ENCODE measurements at places on chromosomes 11 and 22.

GRCh38 chr11:65362320-65362931 is 7.9 kb downstream of the TIGD3 start:
- no peak for DNase-seq

DNA sequence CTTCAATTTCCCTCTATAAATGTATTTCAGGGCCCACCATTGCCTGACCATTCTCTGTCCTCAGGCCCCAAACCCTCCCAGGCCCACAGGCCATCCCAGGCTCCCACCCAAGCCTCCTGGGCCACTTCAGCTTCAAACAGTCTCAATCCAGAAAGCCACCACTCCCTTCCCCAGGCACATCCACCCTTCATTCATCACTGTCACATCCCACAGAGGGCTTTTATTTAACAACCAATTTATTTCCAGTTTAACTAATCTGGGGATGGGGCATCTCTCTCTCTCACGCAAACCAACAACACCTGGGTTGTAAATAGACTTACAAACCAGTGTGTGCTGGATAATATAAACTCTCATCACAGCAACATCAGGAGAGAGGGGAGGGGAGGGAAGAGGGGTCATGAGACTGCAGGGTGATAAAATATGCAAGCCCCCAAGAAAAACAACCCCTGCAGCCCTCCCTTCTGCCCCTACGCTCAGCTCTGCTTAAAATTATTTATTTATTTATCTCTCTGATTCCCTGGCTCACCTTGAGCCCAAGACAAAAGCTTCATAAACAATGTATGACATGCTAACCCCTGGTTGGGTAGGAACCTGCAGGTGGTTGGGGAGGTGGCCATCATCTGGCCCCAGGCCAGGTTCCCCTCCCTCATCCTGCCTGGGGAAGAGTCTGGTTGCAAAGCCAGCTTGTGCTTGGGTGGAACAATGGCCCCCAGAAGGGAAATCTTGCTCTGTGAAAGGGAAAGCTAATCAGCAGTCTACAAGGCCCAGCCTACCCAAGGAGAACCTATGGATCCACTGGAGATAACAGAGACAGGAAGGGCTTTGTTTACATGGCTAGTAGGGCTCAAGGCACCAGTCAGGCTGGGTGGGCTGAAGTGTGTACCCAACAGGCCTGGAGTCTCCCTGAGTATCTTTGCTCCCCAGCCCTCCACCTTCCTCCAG is 359.2 kb downstream of the BUD13 start:
- DNase-seq: no peak

GRCh38 chr11:65182258-65183170 is 786 bp downstream of the CAPN1 start:
- DNase-seq: peak; percentile 32

GRCh38 chr22:42717197-42717928 is 3.3 kb downstream of the A4GALT start:
- peak; percentile 59 for DNase-seq

DNA sequence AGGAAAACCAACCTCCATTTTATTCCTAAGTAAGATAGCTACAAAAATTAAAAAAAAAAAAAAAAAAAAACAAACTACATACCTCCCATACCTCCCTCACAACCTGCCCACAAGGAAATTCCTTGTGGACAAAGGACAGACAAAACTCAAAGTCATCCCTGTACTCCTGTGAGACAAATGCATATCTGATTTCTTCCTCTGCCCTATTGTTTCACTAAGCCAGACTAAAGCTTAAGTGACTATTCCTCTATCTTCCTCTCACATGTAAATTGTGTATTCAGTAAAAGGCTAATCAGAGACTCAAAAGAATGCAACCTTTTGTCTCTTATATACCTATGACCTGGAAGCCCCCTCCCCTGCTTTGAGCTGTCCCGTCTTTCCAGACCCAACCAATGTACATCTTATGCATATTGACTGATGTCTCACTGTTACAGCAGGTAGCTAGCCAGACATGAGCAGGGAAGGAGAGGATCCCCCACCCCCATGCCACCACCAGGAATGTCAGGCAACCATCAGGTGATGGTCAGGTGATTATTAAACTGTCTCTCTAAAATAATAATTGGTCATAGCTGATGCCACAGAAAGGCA is 289.4 kb downstream of the SBF2 start:
- DNase-seq: no peak

DNA sequence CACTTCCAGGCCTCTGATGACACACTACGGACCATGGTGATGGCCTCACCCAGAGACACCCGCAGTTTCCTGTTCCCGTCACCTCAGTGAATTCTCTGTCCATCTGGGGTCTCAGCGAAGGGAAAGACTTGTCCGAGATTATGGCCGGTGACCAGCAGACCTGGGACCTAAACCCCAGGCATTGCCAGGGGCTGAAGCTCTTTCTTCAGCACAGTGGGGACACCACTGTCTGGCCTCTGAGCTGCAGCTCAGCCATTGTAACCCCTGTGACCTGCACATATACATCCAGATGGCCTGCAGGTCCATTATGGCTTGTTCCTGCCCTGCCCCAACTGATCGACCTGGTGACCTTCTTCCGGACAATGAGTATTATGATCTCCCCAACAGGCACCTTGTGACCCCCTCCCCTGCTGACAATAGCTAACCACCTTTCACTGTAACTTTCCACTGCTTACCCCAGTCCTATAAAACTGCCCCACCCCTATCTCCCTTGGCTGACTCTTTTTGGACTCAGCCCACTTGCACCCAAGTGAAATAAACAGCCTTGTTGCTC is 22.3 kb downstream of the CBX7 start:
- no peak for DNase-seq

DNA sequence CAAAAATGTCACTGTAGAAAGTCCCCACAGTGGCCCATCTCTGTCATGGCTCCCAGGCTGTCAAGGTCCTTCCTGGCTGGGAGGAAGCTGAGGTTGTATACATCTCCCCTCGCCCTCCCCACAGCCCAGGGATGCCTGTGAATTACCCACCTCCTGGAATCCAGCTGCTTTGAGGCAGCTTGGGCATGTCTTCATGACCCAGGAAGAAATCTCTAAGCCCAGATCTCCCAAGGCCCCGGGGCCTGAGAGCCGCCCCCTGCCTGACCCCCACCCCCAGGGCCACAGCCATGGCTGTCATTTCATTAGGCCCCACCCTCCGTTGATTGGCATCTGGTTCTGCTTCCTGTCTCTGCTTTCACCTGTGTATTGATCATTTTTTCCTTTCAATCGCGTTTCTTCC is 207.5 kb downstream of the TBC1D22A start:
- DNase-seq: no peak

DNA sequence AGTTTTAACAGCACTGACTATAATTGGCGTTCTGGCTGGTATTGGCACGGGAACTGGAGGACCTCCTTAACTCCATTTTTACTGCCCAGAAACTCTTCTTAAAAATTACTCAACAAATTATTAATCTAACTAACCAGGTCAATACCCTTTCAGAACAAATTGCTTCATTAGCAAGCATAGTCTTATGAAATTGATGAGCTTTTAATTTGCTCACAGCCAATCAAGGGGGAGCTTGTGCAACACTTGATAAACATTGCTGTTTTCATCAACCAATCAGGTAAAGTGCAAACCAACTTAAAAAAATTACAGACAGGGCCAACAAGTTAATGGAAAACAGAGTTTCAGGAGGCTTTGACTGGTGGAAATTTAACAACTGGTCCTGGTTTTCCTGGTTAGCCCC is 4.6 kb upstream of the APOL3 start:
- no peak for DNase-seq

- no peak for DNase-seq
Measured at GRCh38 chr11:65482306-65482850, 16.5 kb upstream of the MALAT1 start.

DNA sequence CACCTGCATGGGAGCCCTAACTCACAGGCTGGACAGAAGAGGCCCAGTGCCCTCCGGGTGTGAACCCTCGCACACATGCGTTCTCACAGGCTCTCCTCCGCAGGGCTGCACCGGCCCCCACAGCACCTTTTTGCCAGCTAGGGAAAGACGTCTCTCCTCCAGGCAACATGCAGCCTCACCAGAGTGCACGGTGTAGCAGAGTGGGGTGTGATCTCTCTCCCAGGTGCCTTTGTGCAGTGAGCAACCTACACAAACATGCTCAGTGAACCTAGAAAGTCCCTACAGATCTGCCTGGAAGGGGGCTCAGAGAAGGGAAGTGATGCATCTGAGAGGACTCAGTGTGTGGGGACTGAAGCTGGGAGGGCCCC is 3.7 kb upstream of the CARNS1 start:
- DNase-seq: no peak

DNA sequence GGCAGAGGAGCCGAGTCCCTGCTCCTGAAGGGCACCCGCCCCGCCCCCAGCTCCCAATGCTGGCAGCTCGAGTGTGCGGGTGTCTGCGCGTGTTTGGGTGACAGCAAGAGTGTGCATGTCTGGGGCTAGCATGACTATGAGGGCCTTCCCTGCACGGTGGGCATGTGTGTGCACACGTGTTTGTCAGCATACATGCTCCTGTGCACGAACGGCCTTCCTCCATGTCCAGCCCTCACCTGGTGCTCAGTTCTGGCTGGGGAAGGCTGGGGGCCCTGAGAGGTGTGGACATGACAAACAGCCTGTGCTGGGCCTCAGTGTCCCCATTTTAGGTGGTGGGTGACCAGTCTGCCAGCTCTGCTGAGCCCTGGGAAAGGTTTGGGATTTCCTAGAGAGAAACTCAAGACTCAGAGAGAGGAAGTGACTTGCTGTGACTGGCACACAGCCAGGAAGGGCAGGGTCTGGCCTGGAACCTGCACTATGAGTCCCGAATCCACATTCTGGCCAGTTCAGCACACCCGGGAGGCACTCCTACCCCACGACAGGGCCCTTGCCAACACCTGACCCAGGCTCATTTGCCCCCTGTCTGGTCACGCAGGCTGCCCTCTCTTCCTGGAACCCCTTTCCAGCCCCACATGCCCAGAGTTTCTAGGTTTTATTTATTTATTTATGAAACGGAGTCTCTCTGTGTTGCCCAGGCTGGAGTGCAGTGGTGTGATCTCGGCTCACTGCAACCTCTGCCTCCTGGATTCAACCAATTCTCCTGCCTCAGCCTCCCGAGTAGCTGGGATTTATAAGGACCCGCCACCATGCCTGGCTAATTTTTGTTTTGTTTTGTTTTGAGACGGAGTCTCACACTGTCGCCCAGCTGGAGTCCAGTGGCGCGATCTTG is 3.3 kb upstream of the SHISA8 start:
- no peak for DNase-seq

- no peak for DNase-seq
Measured at GRCh38 chr11:67745181-67745726, 70.8 kb upstream of the ALDH3B2 start.

- peak; percentile 15 for DNase-seq
Measured at GRCh38 chr11:119479685-119480275, 56.8 kb upstream of the THY1 start.

DNA sequence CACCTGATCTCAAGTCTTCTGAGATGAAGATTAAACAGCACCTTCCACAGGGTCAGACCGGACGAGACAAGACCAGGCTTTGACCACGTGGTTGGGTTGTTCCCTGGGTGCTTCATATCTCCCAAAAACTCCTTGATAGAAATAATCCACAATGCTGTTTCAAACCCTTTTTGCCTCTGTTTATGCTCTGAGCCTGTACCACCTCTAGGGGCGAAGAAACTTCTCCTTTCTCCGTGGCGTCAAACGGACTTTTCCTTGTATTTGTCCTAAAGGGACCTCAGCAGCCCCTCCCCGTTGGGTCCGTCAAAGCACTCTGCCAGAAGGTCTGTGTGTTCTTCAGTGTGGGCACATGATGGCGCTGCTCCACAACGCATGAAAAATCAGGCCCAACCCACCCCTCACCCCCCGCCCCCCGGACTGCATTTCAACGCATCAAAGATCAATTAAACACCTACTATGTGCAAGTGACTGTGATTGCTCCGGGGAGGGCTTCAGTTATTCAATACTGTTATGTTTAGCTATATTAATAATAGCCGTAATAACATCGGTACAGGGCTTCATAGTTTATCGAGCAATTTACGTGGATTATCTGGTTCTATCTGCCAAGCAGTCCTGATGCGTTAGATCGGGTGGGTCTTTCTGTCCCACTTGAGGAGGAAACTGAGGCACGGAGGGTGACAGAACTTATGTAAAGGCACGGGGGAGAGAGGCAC is 17.3 kb upstream of the EIF3D start:
- DNase-seq: peak; percentile 53

- no peak for DNase-seq
Measured at GRCh38 chr11:68371171-68372041, 59.0 kb downstream of the LRP5 start.

GRCh38 chr11:86040919-86041850 is 27.7 kb downstream of the PICALM start:
- DNase-seq: no peak

DNA sequence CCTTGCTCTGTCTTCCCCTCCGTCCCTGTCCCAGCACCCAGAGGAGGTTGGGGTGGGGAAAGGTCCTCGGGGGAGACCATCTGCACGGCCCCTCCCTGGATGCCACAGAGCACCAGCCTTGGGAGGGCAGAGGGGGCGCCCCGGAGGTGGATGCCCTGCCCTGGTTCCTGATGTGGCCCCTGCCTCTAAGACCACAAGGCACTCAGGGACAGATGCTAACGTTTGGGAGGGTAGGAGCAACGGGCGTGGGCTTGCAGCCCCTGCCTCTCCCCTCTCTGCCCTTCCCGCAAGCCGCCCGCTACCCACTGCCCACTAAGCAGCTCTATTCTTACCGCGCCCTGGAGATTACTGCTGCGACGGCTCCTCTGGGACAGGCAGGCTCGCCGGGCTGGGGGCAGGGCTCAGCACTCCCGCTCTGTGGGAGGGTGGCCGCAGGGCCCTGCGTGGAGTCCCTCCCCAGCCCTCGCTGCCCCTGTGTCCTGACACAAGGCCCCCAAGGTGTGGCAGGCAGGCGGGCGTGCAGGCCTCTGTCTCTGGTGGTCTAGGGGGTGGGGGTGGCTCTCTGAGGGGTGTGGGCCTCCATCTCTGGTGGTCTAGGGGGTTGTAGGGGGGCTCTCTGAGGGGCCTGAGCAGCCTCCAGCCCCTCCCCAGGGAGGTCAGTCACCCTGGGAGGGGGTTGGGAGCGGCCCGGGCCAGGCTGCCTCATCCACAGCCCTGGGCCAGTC is 14.9 kb downstream of the BRSK2 start:
- DNase-seq: no peak

GRCh38 chr11:6618117-6619003 is 862 bp downstream of the TPP1 start:
- no peak for DNase-seq

DNA sequence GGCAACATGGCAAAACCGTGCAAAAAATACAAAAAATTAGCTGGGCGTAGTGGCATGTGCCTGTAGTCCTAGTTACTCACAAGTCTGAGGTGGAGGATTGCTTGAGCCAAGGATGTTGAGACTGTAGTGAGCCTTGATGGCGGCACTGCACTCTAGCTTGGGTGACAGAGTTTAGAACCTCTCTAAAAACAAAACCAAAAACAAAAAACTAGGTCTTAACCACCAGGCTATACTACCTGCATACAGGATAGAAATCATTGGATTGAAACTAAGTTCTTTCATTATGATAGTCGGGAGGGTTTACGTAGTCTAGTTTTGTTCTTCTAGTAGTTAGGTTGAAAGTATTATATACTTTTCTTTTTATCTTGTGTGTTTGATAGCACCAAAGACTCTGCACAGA is 5.8 kb downstream of the RNF214 start:
- DNase-seq: no peak

- DNase-seq: no peak
Measured at GRCh38 chr11:45095691-45096010, 50.8 kb upstream of the PRDM11 start.
